ENCODE measurements at places on chromosomes 2 and 18.
A peak's percentile ranks its signal among the peaks of the same experiment; 100 is the strongest.

- no peak overlapping the region for H3K27ac ChIP-seq
- no peaks in the 10 kb centered on the region for H3K4me1 ChIP-seq
- peaks cover 6% of the 10 kb centered on the region for H3K27me3 ChIP-seq
- no peak for DNase-seq
- no peak overlapping the region for H3K4me3 ChIP-seq
Observed at GRCh38 chr2:176794392-176794791, 418.2 kb upstream of the HNRNPA3 start.

- H3K36me3 ChIP-seq = no peaks in the 10 kb centered on the region
- H3K4me3 ChIP-seq = no peak overlapping the region
- no peaks in the 10 kb centered on the region for H3K27me3 ChIP-seq
- DNase-seq = no peak
Observed at GRCh38 chr2:45871025-45871424, 219.6 kb downstream of the PRKCE start.

- no peaks in the 10 kb centered on the region for H3K27me3 ChIP-seq
- no peaks in the 10 kb centered on the region for H3K36me3 ChIP-seq
- no peak overlapping the region for H3K4me3 ChIP-seq
- peaks cover 30% of the 10 kb centered on the region for H3K4me1 ChIP-seq
- H3K27ac ChIP-seq = no peak overlapping the region
Observed at GRCh38 chr2:46650556-46651001, 171.2 kb downstream of the TMEM247 start.

DNA sequence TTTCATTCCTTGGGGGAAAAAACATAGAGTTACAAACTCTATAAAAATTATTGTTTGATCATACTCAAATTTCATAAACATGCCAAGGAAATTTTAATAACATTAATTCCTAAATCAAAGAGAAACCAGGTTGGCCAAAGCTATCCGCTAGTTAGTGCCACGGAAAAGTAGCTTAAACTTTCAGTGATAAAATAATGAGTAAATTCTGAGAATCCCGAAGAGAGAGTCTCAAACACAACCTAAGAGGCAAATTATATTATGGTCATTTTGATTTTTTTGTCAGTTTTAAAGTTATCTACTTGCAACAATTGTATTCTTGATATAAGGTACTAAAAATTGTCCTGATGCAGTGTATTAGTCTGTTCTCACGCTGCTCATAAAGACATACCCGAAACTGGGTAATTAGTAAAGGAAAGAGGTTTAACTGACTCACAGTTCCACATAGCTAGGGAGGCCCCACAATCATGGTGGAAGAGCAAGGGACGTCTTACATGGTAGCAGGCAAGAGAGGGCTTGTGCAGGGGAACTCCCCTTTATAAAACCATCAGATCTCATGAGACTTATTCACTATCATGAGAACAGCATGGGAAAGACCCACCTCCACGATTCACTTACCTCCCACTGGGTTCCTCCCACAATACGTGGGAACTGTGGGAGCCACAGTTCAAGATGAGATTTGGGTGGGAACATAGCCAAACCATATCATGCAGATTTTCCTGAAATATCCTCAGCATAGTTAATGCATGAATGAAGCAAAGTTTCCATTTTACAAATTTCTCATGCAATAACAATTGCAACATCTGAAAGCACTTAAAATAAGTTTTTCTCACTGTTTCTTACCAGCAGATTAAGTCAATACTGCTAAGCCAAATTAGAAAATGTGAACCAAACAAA lies 205.9 kb upstream of the STK17B start:
- H3K27me3 ChIP-seq = no peaks in the 10 kb centered on the region
- no peaks in the 10 kb centered on the region for H3K36me3 ChIP-seq
- H3K4me1 ChIP-seq = no peaks in the 10 kb centered on the region
- no peak overlapping the region for H3K4me3 ChIP-seq
- H3K27ac ChIP-seq = no peak overlapping the region
- DNase-seq = no peak

DNA sequence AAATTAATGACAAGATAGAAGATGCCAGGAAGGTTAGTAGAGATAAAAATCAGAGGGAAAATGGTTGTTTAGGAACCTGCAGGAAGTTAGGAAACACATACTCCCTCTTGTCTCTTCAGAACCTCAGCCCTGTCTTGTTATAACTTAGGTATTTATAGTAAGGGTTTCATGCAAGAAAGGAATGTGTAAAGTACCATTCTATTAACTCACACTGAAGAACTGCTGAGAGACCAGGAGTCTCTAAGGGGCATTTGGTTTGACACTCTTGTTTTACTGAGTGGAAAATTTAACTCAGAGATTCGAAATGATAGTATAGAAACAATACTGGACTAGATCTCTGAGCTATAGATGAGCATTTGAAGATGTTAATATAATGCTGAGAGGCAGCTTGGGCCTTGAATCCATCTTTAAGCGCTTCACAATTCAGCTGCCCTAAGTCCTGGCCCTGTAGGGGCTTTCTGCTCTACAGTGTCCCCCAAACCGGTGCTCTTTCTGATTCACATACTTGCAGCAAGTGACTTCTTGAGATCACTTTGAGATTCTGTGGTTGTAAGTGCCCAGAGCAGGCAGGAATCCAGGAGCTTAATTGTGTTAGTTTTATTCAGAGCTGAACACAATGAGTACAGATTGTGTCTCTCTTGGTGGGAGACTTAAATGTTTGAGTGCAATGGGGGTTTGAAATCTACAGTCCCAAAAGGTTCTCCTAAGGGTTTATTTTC lies 235.0 kb upstream of the RGPD4 start:
- H3K27ac ChIP-seq = no peak overlapping the region
- no peak for DNase-seq
- H3K4me3 ChIP-seq = no peak overlapping the region
- no peaks in the 10 kb centered on the region for H3K36me3 ChIP-seq

GRCh38 chr2:56248965-56249742 lies 65.4 kb downstream of the CCDC85A start:
- no peak overlapping the region for H3K27ac ChIP-seq
- DNase-seq = no peak
- no peaks in the 10 kb centered on the region for H3K36me3 ChIP-seq
- peaks cover 12% of the 10 kb centered on the region for H3K27me3 ChIP-seq

GRCh38 chr2:239726631-239727181 lies 298.4 kb downstream of the NDUFA10 start:
- DNase-seq = no peak
- no peak overlapping the region for H3K27ac ChIP-seq
- H3K36me3 ChIP-seq = no peaks in the 10 kb centered on the region
- no peaks in the 10 kb centered on the region for H3K4me1 ChIP-seq

DNA sequence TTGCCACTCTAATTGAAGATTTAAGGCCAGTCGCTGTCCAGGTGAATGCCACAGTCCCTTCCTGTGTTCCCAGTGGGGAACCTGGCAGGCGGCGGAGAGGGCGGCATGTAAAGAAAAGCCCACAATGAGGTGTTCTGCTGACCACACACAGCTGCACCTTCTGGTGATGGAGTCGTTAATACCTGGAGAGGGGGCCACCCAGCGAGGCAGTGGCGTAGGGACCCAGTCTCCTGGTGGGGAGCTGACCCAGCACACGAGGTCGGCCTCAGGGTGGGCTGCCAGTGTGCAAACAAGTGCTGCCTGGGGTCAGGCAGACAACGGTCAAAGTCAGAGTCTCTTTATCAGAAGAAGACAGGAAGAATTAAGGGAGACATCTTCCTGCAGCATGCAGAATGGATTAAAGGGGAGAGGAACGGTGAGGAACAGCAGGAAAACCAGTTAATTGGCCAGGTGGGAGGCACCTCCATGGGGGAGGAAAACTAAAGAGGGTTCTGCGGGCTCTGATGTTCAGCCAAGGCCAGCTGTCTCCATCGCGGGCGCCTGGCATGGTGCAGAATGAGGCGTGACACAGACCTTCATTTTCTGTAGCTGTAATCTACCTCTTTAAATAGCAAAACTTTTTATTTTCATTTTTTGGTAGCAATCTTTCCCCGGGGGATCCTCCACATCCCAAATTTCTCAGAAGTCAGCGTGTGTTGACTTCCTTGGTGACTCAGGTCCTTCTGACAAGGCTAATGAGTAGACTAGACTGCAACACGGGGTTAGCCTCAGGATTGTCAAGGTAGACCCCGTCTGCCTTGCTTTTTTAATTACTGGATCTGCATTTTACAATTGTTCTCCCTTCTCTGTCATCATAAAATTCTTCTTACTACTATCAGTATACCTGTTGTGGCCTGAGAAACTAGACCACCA lies 78.3 kb downstream of the SMAD7 start:
- peak; percentile 49 for DNase-seq
- H3K27ac ChIP-seq = peak overlapping the region; percentile 64
- no peak overlapping the region for H3K4me3 ChIP-seq
- no peaks in the 10 kb centered on the region for H3K36me3 ChIP-seq
- peaks cover 28% of the 10 kb centered on the region for H3K4me1 ChIP-seq

DNA sequence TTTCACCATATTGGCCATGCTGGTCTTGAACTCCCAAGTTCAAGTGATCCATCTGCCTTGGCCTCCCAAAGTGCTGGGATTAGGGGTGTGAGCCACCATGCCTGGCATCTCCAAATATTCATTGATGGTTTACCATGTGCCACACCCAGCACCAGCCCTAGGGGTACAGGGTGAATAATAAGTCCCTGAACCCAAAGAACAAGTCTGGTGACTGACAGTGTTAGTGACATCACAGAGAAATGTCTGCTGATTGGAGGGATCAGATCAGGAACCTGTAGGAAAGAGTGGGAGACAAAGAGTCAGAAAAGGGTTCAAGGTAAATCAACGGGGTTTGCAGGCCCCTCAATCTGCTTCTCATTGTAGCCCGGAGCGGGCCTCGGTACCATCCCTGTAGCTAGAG lies 118.4 kb upstream of the NABP1 start:
- H3K4me3 ChIP-seq = no peak overlapping the region
- no peaks in the 10 kb centered on the region for H3K27me3 ChIP-seq
- H3K27ac ChIP-seq = no peak overlapping the region
- peaks cover 7% of the 10 kb centered on the region for H3K4me1 ChIP-seq
- H3K36me3 ChIP-seq = no peaks in the 10 kb centered on the region

GRCh38 chr18:75003039-75003438 lies 205.9 kb downstream of the PTGR3 start:
- DNase-seq = no peak
- no peak overlapping the region for H3K27ac ChIP-seq
- H3K4me1 ChIP-seq = no peaks in the 10 kb centered on the region
- H3K4me3 ChIP-seq = no peak overlapping the region
- no peaks in the 10 kb centered on the region for H3K36me3 ChIP-seq

GRCh38 chr18:78981989-78982620 lies 2.5 kb downstream of the SALL3 start:
- no peak overlapping the region for H3K27ac ChIP-seq
- no peaks in the 10 kb centered on the region for H3K4me1 ChIP-seq
- DNase-seq = no peak
- no peaks in the 10 kb centered on the region for H3K36me3 ChIP-seq

GRCh38 chr2:11647834-11648600 lies 22.0 kb downstream of the NTSR2 start:
- H3K27ac ChIP-seq = no peak overlapping the region
- no peak overlapping the region for H3K4me3 ChIP-seq
- H3K4me1 ChIP-seq = no peaks in the 10 kb centered on the region
- peaks cover 5% of the 10 kb centered on the region for H3K27me3 ChIP-seq

- no peaks in the 10 kb centered on the region for H3K4me1 ChIP-seq
- H3K4me3 ChIP-seq = no peak overlapping the region
- no peak overlapping the region for H3K27ac ChIP-seq
Observed at GRCh38 chr2:4507661-4508060, 804.3 kb downstream of the DCDC2C start.

DNA sequence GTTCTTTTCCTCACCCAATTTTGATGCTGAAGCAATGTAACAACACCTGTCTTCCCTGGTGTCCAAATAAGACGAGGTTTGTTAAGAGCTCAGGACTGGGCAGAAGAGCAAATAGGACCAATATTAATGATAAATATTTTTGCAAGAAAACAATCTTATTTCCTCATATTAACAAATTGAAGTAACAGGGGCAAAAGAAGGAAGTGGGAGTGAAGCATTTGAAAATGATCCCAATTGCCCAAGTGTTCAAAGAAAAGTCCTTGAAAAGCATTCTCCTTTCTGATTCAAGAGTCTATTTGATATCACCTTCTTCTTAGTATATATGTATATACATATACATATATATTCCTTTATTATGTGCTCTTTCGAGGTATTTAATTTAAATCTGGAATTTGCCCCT lies 418.8 kb downstream of the ARHGAP15 start:
- no peak overlapping the region for H3K4me3 ChIP-seq
- no peak for DNase-seq
- H3K27me3 ChIP-seq = no peaks in the 10 kb centered on the region
- no peaks in the 10 kb centered on the region for H3K36me3 ChIP-seq

DNA sequence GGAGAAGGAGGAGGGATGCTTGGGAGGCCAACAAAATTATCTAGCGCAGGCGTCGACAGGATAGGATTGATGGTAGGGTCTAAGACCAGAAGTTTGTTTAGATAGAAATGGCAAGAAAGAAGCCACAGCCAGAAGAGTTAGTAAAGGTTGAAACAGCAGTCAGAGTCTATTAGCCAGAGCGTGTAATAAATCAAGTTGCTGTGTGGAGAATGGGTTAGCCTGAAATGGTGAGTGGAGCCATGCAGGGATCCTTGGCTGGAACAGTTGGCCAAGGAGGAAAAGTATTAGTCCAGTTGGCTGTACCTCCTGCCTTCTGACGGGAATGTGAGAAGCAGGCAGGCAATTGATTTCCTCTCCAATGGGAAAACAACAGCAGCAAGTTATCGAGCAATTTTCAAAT lies 190.7 kb upstream of the CCDC68 start:
- no peak overlapping the region for H3K4me3 ChIP-seq
- H3K36me3 ChIP-seq = no peaks in the 10 kb centered on the region
- H3K4me1 ChIP-seq = no peaks in the 10 kb centered on the region
- no peak for DNase-seq

GRCh38 chr18:57230861-57231585 lies 84.1 kb downstream of the BOD1L2 start:
- H3K4me1 ChIP-seq = no peaks in the 10 kb centered on the region
- no peak overlapping the region for H3K4me3 ChIP-seq
- no peak overlapping the region for H3K27ac ChIP-seq
- DNase-seq = no peak
- no peaks in the 10 kb centered on the region for H3K36me3 ChIP-seq

DNA sequence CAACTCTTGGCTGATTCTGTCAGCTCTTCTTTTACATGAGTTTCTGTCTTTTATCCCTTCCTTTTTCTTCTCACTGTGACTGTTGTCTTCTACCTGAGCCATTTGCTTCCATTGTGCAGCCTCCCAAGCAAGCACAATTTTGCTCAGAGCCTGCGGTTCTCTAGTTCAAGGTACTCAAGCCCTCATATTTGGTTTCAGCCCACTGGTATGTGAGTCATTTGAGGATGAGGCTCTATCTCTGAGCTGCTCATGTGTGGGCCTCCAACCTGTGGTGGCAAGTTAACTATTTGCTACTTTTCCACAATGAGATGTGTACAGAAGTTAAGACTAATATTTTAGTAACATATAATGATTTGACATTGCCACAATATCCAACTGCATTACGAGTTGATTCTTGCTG lies 183.0 kb downstream of the PHLPP1 start:
- DNase-seq = no peak
- H3K27ac ChIP-seq = no peak overlapping the region
- no peak overlapping the region for H3K4me3 ChIP-seq
- H3K4me1 ChIP-seq = no peaks in the 10 kb centered on the region
- H3K36me3 ChIP-seq = 0 out of 2 replicates have a peak, but pooled peaks cover 4% of the 10 kb centered on the region
- no peaks in the 10 kb centered on the region for H3K27me3 ChIP-seq
